ENCODE measurements at places on chromosomes 5 and 9.
A peak's percentile ranks its signal among the peaks of the same experiment; 100 is the strongest.

DNA sequence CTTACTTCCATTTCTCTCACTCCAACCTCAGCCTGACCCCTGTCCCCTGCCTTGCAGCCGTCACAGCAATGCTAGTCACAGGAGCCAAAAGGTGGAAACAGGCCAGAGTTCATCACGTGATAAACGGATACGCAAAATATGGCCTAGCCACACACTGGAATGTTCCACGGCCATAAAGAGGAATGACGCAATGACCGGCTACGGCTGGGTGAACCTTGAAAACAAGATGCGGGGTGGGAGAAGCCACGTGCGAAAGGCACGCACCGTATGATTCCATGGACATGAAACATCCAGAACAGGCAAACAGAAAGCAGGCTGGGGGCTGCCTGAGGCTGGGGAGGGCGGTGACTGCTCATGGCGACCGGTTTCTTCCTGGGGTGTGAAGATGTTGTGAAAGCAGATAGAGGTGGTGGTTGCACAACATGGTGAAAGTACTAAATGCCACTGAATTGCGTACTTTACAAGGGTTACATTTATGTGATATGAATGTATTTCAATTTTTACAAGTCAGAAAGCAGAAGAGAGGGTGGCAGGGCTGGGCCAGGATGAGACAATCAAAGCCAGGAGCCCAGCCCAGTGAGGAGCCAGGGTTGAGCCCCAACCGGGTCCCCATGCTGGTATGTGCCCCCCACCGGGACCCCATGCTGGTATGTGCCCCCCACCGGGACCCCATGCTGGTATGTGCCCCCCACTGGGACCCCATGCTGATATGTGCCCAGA lies 117.8 kb upstream of the SARDH start:
- DNase-seq, result peak; percentile 41

GRCh38 chr5:61590473-61590872 lies 258.4 kb downstream of the ZSWIM6 start:
- DNase-seq, result no peak

DNA sequence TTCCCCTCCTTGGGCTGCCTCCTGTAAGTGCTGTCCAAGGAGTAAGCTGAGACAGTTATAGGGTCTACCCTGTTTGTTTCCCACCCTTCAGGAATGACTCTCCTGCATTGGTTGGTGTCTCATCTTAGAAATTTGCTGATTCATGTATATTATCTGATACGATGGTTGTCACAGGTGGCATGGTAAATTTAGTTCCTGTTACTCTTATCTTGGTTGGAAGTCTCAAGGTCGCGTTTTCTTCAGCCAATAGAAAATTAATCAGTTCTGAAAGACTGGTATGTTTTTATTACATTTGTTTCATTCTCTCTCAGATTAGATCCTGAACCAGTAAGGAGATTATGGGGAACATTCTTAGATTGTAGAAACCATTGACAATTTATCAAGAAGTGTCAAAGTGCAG lies 42.7 kb downstream of the SCGB3A1 start:
- no peak for DNase-seq

DNA sequence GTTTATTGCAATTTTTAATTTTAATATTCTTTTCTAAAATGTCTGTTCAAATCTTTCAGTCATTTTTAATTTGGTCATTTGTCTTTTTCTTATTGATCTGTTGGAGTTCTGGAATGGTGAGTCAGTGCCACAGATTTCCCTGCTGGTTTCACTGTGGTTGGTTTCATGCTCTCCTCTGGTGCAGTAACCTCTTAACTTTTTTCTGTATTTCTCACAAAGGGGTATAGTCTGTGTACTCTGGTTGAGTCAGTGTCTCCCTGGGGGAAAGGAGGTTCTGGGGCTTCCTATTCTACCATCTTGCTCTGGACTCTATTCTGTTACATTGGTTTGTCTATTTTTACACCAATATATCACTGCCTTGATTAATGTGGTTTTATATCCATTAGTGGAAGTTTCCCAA lies 178.8 kb downstream of the CSNK1G3 start:
- no peak for DNase-seq

- DNase-seq, result no peak
Measured at GRCh38 chr9:14097215-14097614, 216.7 kb downstream of the NFIB start.

DNA sequence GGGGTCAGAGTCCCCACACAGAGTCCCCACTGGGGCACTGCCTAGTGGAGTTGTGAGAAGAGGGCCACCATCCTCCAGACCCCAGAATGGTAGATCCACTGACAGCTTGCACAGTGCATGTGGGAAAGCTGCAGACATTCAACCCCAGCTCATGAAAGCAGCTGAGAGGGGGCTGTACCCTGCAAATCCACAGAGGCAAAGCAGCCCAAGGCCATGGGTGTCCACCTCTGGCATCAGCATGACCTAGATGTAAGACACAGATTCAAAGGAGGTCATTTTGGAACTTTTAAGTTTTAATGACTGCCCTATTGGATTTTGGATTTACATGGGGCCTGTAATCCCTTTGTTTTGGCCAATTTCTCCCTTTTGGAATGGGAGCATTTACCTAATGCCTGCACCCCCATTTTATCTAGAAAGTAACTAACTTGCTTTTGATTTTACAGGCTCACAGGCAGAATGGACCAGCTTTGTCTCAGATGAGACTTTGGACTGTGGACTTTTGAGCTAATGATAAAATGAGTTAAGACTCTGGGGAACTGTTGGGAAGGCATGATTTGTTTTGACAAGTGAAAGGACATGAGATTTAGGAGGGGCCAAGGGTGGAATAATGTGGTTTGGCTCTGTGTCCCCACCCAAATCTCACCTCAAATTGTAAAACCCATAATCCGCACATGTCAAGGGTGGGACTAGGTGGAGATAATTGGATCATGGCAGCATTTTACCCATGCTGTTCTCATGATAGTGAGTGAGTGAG lies 56.3 kb upstream of the ITGA1 start:
- no peak for DNase-seq

DNA sequence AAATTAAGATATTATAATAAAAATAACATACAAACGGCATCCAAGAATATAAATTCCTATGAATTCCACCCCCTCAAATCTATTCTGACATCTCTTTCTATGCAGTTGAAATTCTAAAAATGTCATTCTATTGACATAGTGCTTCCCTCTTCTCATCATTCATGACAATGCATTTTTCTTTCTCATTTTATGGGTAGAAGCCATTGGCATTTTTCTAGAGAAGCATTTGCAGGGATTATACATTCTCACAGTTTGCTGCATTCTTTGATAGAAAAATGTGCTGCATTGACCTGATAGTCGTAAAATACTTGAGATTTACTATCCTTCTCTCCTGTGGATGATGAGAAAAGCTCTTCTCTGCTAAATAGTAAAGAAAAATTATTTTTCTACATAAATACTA lies 760.9 kb upstream of the ACO1 start:
- DNase-seq, result no peak

GRCh38 chr5:159324986-159325385 lies 5.3 kb downstream of the IL12B start:
- DNase-seq, result no peak

DNA sequence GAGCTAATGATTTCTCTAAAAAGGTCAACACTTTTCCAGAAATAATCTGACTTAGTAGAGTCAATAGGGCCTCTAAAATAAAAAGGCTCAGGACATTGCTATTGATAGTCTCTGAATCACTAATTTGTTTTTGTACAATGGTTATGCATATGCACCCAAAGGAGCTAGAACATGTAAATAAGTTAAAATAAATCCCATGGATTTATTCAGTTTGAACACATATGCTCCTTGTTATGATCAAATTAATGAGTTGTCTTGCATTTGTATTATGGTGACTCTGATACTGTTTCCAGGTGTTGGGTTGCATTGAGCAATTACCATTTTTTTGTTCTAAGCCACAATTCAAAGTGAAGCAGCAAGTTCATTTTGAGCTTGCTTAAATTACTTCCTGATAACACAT lies 276.0 kb upstream of the TUSC1 start:
- no peak for DNase-seq

- DNase-seq, result no peak
Measured at GRCh38 chr5:9502050-9502834, 43.6 kb downstream of the SEMA5A start.

DNA sequence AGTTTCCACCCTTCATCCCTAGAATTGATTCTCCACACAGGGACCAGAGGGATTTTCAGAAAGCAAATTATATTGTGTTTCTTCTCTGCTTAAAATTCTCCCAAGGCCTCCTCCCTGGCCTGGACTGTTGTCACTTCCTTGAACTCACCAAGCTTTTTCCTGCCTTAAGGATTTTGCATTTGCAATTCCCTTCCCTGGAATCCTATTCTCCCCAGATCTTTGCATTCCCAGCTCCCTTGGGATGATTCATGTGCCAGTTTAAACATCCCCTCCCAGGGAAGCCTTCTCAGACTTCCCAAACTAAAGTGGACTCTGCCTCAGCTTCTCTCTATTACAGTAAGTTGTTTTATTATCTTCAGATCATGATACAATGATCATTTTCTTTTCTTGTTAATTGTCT lies 35.2 kb upstream of the PDE8B start:
- DNase-seq, result no peak

DNA sequence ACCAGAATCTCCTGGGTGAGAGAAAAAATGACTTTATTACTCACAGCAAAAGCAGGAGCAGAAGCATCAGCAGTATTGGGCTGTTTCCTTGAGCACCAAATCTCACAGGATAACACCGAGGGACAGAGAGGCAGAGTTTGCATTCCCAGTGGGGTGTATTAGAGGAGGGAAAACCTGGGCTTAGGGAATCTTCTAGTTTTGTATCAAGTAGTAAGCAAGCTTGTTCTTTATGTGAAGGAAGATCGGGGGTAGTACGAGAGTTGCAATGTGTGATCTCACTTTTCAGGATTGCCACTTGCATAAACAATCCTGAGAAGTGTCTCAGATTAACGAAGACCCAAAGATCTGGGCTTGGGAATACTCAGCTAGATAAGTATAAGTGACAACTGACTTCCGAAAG lies 1163.0 kb downstream of the TAF11L14 start:
- no peak for DNase-seq

DNA sequence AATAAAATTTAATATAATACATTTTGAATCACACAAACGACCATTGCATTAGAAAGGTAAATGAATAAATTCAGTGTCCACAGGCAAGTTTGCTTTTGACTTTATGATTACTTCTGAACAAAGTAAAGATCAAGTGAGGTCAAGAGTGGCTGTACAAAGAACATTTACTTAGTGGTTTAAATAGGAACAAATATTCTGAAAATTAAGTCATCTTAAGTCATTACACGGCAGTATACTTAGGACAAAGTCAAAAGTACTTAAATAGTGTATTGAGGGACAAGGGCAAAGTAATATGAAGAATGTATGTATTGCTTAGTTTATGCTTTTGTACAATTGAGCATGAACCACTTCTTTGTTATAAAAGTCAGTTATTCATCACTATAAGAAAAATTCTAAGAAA lies 1511.2 kb upstream of the CDH9 start:
- no peak for DNase-seq

DNA sequence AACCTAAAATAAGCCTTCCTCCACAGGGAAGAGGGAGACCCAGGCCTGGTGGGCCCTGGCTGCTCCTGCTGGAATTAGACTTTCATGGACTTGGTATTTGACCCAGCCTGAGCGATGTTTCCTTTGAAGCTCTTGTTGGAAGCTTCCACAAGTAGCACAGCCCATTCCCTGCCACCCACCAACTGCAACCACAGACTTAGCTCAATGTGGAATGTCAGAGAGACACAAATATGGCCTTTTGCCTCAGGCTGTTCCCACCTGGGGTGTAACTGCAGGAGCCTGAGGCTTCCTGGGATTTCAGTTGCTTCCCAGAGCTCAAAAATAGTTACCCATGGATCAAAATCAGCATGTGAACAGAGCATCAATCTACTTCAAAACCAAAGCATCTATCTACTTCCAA lies 70.3 kb upstream of the LHFPL2 start:
- DNase-seq, result no peak

DNA sequence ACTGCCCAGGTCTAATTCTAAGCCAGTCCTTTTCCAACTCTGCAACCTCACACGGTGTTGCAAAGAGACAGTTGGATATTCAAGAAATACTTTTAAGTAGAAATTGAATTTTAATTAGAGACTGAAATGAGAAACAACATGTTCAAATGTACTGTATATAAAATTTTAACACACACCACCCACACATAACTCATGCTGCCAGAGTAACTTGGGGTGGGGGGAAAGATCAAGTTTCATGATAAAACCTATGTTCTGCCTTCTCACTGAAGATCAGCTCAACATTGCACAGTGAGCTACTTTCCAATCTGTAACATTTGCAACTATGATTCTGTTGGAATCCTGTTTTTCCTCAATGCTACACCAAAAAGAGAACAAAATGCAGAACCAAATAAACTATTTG lies 17.5 kb downstream of the ARL15 start:
- no peak for DNase-seq

DNA sequence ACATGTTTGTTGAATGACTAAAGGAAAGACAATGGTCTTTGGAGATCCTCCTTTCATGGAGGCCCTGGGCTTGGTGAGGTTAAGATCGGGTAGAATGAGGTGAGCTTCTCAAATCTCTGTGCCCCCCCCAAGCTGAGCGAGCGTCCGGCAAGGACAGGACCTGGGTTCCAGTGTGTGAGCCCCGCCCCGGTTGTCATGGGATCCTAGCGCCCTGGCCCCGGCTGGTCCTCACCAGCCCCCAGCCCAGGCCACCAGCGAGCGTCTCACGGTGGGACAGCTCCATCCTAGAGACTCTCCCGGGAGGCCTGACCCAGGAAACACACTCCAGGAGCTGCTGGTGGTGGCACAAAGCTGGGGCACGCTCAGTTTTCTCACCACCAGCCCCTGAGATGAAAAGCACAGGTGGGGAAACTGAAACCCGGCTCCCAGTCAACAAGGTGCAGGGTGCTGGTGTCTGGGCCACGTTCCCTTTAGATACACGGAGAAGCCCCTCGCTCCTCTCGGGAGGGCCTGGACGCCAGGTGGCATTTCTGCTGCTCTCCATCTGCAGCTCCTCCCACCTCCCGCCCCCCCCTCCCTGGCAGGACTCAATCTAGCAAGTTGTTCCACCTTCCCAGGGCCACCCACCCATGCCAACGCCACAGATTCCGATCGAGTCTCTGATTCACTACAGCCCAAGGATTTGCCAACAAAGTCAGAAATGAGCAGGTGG lies 131.3 kb upstream of the PPP1R26 start:
- no peak for DNase-seq

DNA sequence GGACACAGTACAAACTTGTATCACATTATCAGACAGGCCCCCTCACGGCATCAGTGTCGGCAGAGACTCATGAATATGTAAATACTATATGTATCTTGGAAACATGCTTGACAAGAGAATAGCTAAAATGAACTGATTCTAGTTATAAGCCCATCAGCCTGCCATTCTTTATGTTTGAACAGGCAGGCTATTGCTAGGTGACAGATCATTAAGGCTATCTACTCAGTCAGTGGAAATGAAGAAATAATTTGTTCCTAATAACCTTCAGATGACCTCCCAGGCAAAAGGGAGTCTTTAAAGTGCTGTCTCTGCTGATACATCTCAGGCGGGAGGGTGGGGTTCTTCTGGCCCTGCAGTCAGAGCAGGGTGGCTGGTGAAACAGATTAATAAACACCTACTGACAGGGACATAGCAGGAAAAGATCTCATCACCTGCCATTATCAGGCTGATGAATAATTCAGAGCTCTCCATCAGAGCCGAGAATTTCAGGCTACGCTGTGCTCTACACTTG lies 394.2 kb downstream of the RASEF start:
- no peak for DNase-seq
